Activated naive CD4-positive, alpha-beta T cell (primary cell): ENCODE measurements at places on chromosomes 6 and 20.

DNA sequence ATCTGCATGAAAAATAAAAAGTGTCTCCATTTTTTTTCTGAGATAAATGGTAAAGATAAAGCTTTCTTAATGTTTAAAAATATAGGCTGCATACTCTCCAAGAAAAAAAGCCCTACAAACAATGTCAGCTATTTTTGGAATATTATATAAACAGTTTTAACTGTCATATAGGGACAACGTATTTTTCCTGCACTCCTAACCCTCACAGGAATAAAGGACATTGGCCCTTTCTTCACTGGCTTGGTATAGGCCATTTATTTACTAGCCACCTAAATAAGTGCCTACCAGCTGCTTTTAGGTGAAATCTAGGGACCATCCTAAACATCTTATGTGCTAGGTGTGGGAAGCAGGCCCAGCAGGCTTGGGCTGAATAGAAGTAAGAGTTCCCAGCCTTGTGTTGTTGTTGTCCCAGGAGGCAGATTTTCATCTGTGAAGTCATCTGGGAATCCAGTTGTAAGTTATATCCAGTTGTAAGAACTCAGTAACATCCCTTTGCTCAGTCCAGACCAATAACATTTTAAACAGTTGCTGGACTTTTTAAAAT is 21.3 kb downstream of the FOXO3 start:
- no peak for DNase-seq

DNA sequence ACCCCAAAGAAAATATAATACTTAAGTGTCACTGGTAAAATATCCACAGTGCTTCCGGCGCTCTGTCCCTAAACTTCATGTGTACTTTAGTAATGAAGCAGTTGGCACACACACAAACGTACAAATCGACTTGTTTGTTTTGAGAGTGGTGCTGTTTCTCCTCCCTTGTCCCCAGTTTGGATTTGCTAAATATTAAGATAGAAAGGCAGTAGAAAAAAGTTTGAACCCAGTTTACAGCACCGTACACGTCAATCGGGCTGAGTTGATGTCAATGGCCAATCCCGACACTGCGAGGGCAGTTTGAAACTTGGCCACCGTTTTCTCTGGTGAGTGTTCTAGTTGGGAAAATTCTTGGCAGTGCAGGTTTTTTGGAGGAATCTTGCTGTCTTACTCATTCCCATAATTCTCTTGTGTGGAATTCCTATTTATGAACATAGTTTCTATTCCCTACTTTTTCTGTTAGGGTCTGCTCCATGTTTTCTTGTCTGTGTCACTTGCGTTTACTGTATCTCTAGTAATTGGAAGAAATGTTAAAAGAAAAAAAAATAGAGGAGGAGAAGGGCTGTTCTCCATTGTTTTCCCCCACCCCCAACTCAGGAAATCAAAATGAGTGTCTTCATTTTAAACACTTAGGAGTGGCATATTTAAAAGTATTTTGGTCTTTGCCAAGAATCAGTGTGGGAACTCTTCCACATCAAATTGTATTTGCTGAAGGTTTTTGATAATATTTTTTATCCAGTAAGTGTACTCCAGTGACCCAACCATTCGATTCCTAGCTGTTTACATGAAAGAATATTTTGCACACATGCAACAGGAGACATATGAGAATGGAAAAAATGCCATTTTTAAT is 72.3 kb downstream of the OR2B2 start:
- DNase-seq, result no peak

DNA sequence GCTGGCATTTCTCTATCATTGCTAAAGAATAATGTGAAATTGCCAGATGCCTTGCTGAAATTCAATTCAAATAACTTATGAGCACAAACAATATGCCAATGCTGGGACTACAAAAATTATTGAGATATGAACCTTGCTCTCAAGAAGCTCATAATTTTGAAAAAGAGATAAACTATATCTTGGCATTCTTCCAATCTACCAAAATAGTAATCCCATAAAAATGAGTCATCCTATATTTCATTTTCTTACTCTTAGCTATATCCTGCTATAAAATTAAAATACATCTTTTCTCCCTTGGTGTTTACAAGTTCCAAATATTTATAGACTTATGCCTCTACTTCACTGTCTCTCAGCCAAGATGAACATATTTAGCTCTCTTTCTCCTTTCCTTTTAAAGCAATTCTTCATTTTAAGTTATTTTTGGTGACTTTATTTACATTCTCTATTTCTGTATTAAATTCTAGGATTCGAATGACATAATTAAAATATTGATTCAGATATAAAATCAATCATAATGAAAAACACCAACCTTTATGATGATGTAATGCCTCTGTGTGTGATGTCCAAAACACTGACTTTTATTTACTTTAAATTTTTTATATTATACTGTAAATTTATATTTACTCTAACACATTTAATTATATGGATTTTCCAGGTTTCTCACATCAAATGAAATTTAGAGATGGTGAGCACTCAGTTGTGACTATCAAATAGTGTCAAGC is 152.6 kb downstream of the CDK19 start:
- DNase-seq, result no peak

- DNase-seq, result no peak
Observed at GRCh38 chr6:118295336-118295735, 252.8 kb upstream of the PLN start.

- no peak for DNase-seq
Observed at GRCh38 chr6:106823732-106824351, 150.7 kb downstream of the CD24 start.

- DNase-seq, result no peak
Observed at GRCh38 chr20:38731738-38732113, 7.4 kb downstream of the SLC32A1 start.

GRCh38 chr6:42431356-42431755 is 20.4 kb downstream of the TRERF1 start:
- DNase-seq, result no peak

- no peak for DNase-seq
Observed at GRCh38 chr6:127851197-127851596, 49.7 kb downstream of the THEMIS start.

DNA sequence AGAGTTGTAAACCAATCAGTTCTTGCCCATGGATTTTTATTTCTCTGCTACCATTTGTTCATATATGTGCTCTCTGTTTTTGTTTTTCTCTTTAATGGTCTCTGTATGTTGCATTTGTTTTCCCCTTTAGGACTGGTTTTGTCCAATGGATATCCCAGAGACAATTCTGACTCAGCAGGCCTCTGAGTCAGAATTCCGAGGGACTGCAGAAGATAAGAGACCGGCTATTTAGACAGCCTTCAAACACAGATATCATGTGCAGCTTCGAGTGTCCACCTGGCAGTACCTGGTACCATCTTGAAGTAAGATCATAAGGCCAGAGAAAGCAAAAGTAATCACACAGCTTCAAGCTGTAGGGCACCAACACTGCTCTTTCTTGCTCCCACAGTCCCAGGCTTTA is 125.5 kb downstream of the ELOVL4 start:
- no peak for DNase-seq

- no peak for DNase-seq
Observed at GRCh38 chr20:62641321-62642050, 817 bp upstream of the SLCO4A1 start.

GRCh38 chr6:21900730-21901129 is 307.2 kb downstream of the SOX4 start:
- DNase-seq, result no peak

DNA sequence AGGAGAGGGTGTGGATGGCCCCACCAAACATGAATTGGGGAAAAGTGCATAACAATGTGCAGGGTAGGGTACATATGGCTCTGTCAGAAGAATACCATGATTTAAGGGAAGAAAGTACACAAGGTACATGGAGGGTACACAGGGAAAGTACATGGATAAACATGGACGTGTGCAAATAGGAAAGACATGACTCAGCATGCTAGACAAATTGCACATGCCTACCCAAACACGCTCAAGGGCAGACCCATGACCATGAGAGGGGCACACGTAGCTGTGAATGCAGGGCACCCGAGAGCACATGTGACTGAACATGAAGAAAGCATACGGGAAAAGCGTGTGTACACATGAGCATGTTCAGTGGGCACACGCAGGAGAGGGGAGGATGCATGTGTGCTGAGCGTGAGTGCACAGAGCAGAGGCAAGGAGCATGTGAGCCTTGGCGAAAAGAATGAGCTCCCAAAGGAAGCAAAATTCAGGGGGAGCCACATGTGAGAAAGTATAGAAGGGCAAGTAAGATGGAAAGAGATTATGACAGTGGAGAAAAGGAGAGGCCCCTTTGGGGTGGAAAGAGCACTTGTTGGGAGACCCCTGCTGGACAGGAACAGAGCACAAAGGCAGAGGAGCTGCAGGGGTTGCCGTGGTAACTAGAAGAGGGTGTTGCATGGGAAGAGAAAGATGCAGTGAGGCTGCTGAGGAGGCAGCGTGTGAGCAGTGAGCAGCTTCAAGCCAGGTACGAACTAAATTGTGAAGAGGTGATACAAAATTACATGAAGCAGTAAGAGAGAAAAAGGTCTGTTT is 17.8 kb downstream of the OR2H2 start:
- DNase-seq, result no peak

GRCh38 chr6:164854526-164854925 is 454.9 kb downstream of the C6orf118 start:
- no peak for DNase-seq

DNA sequence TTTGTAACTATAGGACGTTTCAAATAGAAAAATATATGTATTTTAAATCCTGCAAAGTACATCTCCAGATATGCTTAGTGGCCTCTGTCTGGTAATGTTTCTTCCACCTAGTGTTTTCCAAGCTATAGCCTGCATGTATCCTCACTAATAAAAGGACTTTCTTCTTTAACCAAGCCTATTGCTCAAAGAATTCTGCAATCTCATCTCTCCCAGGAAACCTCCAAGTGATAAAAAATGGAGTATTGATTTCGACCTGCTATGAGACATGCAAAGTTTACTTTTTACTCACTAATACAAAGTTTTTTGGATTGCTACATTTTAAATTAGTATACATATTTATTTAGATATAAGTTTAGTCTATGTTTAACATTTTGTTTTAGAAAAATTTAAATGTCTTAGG is 23.3 kb downstream of the ADGRB3 start:
- no peak for DNase-seq

DNA sequence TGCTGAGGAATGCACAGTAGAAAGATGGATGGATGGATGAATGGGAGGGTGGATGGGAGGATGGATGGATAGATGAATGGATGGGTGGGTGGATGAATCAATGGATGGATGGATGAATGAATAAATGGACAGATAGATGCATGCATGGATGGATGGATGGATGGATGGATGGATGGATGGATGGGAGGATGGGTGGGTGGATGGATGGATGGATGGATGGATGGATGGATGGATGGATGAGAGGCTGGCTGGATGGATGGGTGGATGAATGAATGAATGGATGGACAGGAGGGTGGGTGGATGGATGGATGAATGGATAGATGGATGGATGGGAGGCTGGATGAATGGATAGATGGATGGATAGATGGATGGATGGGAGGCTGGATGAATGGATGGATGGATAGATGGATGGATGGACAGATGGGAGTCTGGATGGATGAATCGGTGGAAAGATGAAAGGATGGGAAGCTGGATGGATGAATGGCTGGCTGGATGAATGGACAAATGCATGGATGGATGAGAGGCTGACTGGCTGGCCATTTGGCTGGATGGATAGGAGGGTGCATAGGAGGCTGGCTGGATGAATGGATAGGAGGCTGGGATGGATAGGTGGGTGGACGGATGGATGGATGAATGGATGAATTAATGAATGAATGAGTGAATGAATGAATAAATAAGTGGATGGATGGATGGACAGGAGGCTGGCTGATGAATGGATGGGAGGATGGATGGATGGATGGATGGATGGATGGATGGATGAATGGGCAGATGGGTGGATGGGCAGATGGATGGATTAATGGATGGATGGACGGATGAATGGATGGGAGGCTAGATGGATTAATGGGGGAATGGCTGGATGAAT is 28.3 kb upstream of the NOL4L start:
- no peak for DNase-seq
